ENCODE measurements at places on chromosomes 3 and 15.

GRCh38 chr3:30453360-30454039 is 152.9 kb upstream of the TGFBR2 start:
- DNase-seq = no peak

DNA sequence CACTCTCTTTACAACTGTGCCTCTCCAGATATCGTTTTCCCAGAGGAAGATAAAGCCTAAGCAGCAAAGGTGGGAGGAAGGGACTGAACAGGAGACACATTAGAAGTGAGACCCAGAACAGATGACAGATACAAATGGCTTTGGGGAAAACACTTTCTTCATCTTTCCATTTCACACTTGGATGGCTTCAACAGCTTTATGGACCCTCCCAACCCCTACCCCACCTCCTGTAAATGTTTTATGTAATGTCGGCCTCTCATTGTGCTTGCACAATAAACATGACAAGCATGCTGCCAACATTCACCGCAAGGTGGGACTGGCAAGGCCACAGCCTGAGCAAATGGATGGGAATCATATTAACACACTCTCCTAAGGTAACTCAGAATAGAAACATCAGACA is 1088.6 kb downstream of the TUSC7 start:
- no peak for DNase-seq

- DNase-seq = no peak
These were observed 155.0 kb downstream of the NLGN1 start for GRCh38 chr3:173552526-173552925.

DNA sequence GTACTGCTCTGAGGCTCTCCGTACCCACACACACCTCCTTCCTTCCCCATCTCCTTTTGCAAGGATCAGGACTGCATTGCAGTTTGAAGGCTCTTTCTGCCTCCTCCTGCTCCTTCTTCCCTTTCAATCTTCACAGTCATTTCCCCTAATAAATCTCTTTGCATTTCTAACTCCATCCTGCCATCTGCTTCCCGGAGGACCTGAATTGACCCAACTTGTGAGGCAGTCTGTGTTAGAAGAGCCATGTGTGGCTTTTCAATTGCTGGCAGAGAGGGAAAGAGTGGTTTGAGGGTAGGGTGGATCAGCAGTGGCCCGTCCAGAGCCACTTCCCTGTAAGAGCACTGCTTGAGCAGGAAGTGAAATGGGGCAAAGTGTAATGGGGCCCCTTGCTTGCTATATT is 35.8 kb downstream of the ANAPC13 start:
- no peak for DNase-seq

DNA sequence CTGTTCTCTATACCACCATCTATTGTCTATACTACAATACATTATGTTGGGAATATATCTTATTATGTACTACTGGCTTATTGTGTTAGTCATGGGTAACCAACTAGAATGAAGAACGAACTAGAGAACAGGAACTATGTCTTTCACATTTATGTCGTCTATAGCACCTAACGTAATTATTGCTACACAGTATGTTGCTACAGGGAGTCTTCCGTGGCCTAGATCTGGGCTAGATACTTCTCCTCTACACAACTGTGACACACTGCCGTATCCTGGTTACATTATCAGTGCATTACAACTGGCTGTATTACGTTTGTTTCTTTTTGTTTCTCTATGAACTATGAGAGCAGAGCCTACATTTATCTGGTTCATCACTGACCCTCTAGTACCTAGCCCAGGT is 34.0 kb downstream of the SCG5 start:
- DNase-seq = no peak

- no peak for DNase-seq
These were observed 258.4 kb downstream of the UACA start for GRCh38 chr15:70504988-70505387.

GRCh38 chr3:26562021-26562768 is 60.4 kb upstream of the LRRC3B start:
- DNase-seq = no peak

- DNase-seq = no peak
These were observed 21.3 kb downstream of the GPR15 start for GRCh38 chr3:98553021-98553563.

DNA sequence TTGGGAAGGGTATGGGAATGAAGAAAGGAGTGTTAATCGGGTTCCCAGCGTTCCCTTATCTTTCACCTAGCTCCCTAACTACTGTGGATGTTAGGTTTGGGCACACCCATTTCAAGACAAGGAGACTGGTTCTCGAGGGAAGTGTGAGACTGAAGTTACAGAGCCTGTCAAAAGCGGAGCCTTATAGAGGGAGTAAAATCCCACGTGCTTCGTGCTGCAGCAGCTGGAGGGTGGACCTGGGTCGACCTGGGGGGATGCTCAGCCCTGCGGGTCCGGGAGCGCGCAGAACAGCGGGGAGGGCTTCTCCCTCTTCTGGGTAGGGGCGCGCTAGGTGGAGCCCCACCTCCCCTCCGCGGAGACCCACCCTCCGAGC is 314 bp upstream of the TMED3 start:
- DNase-seq = peak; percentile 34

- DNase-seq = peak; percentile 31
These were observed 224.6 kb downstream of the VPS13C start for GRCh38 chr15:61835496-61836106.

GRCh38 chr3:32106929-32107362 is 526 bp downstream of the GPD1L start:
- DNase-seq = peak; percentile 60

DNA sequence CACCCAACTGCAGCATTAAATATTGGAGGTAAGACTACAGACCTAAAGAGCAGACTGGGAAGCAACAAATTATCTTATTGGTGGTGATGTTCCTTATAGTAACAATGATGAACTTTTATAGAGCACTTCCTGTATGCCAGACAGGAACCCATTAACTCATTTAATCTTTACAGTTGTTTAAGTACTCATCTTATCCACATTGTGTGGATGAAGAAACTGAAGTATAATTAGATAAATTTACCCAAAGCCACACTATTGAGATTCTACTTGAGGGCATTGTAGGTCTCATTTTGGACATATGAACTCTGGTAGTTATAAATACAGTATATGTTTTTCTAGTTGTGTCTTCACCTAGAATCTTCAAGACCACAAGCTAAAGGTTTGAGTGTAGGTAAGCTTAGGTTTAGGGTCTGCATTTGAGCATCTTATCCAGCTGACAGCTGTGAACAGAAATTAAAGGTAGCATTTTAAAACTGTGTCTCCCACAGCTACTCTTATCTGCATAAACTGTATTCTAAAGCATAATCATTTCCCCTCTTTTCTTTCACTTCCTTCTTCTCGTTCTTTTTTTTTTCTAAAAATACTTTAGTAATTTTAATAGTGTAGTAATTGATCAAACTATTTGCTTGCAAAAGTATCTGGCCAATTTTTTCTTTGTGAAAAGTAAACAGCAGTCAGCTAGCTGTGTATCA is 138.2 kb downstream of the UBE2E2 start:
- no peak for DNase-seq
